T-cell (primary cell): ENCODE measurements at places on chromosomes 1 and 21. TPM values are rescaled to one million over a fixed set of nuclear protein-coding genes. Genes with fewer than 3 reads are reported as not detected.

- DNase-seq = no peak
- no peaks in the 10 kb centered on the region for H3K27me3 ChIP-seq
- H3K4me1 ChIP-seq = no peaks in the 10 kb centered on the region
- H3K36me3 ChIP-seq = no peaks in the 10 kb centered on the region
Observed at GRCh38 chr1:56329970-56330369, 249.4 kb downstream of the PLPP3 start.

GRCh38 chr1:246631426-246631825 lies 65.2 kb downstream of the CNST start:
- H3K36me3 ChIP-seq = peaks cover 6% of the 10 kb centered on the region
- no peak for DNase-seq
- H3K27ac ChIP-seq = no peak overlapping the region
- H3K4me1 ChIP-seq = no peaks in the 10 kb centered on the region

- DNase-seq = no peak
- no peaks in the 10 kb centered on the region for H3K4me1 ChIP-seq
- peaks cover 25% of the 10 kb centered on the region for H3K27me3 ChIP-seq
- H3K36me3 ChIP-seq = no peaks in the 10 kb centered on the region
Observed at GRCh38 chr1:10724052-10724494, 72.4 kb downstream of the CASZ1 start.

- H3K27me3 ChIP-seq = no peaks in the 10 kb centered on the region
- no peak overlapping the region for H3K4me3 ChIP-seq
- H3K36me3 ChIP-seq = no peaks in the 10 kb centered on the region
- peak; percentile 32 for DNase-seq
- peaks cover 6% of the 10 kb centered on the region for H3K4me1 ChIP-seq
- H3K27ac ChIP-seq = peak overlapping the region; percentile 64
Observed at GRCh38 chr1:212595787-212596714, 12.5 kb upstream of the ATF3 start.

DNA sequence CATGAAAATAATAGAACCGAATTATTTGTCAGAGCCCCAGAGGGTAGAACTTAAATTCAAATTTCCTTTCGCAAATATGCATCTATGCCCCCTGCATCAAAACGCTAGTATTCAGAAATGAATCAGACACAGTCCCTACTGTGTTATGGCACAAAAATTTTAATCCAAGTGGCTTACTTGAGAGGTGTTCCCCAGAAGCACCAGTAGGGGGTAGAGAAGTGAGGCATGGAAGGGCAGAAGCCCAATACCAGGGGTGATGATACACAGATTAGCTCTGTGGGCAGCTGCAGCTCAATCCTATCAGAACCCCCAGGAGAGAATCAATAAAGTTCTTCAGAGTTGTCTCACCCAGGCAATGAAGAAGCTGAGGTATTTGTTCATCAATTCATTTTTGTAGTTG lies 342.2 kb downstream of the OMA1 start:
- H3K27me3 ChIP-seq = no peaks in the 10 kb centered on the region
- H3K27ac ChIP-seq = no peak overlapping the region
- DNase-seq = no peak
- no peaks in the 10 kb centered on the region for H3K36me3 ChIP-seq
- H3K4me1 ChIP-seq = no peaks in the 10 kb centered on the region

DNA sequence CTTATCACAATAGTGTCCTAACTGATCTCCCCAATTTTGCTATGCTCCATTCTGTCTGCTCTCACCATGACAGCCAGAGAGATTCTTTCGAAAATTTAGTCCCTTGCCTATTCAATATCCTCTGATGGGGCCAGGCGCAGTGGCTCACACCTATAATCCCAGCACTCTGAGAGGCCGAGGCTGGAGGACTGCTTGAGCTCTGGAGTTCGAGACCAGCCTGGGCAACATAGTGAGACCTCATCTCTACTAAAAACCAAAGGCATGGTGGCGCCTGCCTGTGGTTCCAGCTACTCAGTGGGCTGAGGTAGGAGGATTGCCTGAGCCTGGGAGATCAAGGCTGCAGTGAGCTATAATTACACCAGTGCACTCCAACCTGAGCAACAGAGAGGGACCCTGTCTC lies 16.1 kb upstream of the PDZK1IP1 start:
- H3K4me3 ChIP-seq = no peak overlapping the region
- no peaks in the 10 kb centered on the region for H3K36me3 ChIP-seq
- no peak overlapping the region for H3K27ac ChIP-seq
- no peaks in the 10 kb centered on the region for H3K4me1 ChIP-seq
- no peak for DNase-seq
- no peaks in the 10 kb centered on the region for H3K27me3 ChIP-seq

The NKAIN1 gene
- total RNA-seq = not detected

The CACNA1E gene
- not detected for total RNA-seq

The TFF2 gene
- not detected for total RNA-seq
